Amygdala (tissue), 56 donors: ENCODE measurements at places on chromosomes 7 and 10.

- no peak for DNase-seq
Measured at GRCh38 chr10:71272056-71272771, 46.8 kb upstream of the SLC29A3 start.

DNA sequence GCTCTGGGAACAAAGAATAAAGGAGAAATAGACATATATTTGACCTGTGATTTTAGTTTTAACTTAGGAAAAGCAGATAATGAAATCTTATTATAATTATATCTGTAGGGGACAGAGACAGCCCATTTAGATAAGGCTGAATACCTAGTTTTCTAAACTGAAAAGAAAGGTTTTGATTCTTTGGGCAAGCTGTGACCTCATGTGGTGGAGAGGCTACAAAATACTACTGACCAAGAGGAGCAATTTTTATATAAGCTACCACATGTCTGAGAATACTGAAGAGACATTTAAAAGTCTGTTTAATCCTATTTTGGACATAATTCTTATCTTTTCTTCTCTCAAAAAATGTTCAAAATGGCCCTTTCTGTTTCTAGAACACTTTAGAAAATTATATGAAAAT, 271.0 kb downstream of the MTERF1 start:
- DNase-seq: no peak

DNA sequence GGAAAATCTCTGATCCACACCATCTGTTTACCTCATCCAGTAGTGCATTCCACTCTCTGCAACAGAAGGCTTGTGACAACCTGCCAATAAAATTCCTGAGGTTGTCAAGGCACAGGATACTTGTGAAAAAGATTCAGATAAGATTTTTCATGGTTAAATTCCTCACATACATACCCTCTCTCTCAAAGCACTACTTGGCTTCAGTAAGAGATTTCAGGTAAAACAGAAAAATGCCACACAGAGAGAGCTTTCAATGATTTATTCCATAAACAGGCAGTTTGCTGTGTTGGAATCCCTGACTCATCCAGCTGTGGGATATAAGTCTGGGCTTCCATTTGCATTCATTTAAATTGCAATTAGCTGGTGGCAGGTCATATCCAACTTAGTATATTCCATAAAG, 99.7 kb upstream of the CAV2 start:
- no peak for DNase-seq

DNA sequence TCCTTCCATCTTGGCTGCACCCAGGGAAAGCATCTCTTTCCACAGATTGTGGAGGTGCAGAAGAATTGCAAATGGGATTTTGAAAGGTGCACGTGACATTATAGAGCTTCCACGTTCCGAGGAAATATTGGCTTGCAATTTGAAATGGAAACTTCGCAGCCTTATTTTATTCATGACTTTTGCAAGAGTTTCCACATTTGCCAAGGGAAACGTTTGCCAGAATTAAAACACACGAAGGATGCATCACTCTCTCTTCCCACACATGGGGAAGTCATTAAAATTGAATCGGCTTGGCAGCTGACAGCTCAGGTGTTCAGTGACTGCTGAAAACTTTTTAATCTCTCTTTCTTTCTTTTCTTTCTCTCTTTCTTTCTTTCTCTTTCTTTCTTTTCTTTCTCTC, 475.4 kb upstream of the IGFBP3 start:
- no peak for DNase-seq

GRCh38 chr7:41425926-41426325, 277.0 kb downstream of the INHBA start:
- DNase-seq: no peak
